NT2/D1 (cell line): ENCODE measurements at places on chromosomes 12 and 14.

DNA sequence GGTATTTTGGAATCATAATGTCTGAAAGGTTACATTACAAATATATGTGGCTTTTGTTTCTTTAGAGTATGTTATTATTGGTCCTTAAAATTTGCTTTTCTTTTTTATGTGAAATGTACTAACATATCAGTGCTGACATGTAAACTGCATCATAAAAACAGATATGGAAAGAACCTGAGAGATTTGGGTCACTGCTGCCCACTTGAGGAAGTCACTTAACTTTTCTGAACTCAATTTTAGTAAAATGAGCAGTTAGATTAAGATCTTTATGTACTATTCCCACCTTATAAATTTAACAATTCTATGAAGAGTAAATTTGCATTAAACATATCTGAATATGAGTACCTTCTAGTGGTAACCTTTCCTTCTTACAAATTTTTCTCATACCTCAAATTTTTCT, 7.5 kb downstream of the PTGR2 start:
- no peak for DNase-seq

DNA sequence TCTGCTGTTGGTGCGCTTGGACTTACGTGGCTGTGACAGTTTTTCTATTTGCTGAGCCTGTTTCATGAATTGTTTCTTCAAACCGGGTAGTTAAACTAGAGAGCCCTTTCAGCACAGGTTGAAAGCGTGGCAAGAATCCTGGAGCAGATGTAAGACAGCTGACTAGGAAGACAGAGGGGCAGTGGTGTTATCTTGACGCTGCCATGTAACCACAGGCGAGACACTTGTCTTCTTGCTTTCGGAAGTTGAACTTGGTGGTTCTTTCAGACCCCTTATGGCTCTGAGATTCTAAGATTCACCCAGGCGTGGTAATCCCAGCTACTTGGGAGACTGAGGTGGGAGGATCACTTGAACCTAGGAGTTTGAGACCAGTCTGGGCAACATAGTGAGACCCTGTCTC, 4.3 kb downstream of the EMP1 start:
- DNase-seq: no peak

DNA sequence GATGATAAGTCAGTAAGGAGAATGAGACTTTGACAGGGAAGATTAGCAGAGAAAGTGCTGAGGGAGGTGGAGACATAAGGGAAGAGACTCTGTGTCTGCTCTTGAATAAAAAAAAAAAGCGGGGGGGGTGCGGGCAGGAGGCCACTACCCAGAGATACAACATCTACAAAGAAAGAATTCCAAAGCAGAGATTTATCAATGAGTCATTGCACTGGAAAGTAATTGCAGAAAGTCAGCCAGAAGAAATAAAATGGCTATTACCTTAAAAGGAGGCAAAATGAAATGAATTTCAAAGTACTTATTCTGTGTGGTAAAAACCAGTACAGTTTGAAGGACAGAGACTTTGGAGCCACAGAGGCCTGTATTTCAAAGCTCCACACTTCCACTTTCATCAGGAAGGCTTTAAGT, 267.1 kb upstream of the PRKD1 start:
- no peak for DNase-seq

DNA sequence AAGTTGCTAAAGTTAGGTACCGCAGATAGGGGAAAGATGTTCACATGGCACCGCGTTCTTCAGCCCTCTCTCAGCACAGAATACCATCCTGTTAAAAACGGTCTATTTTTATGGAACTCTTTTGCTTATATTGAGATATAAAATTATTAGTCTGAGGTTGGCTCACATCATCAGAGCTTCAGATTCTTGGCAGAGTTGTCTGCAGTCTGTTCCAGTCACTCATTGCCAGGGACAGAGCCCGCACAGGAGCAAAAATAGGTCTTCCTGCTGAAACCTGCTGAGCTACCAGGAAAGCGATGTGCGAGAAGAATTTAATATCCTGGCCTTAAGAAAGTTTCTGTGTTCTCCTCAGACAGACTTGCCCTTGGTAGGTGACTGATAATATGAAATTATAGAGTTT, 249.8 kb downstream of the VRK1 start:
- no peak for DNase-seq

DNA sequence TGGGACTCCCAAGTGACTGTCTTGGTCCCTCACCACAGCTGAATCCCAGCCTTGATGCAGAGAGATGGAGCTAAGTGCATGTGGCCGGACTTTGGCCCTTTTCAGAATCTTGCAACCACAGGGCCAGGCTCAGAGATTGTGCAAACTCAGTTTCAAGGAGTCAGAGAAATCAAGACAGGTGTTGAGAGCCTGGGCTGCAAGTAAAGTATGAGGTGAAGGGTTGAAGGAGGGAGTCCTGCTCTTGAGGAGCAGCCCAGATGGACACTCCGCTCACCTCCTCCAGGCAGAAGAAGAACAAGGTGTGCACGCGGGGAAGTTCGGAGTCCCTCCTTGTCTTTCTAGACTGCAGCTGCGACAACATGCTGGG, 6.3 kb upstream of the BMP4 start:
- DNase-seq: no peak

DNA sequence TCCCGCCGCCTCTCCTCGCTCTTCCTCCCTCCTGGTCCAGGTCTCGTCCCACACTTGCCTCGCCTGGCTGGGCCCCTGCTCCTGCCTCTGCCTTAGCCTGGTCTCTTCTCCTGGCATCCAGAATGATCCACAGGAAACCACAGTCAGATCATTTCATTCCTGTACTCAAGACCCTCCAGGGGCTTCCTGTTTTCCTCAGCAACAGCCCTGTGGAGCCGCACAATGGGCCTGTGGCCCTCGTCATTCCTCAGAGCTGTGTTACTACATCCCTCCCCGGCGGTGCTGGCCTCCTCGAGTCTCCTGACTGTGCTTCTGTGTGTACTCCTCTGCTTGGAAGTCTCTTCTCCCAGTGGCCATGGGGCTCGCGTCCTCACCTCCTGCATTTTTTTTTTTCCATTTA, 20.1 kb downstream of the ATP6V0A2 start:
- no peak for DNase-seq

GRCh38 chr14:76984787-76985375, 43.6 kb downstream of the IRF2BPL start:
- DNase-seq: no peak

DNA sequence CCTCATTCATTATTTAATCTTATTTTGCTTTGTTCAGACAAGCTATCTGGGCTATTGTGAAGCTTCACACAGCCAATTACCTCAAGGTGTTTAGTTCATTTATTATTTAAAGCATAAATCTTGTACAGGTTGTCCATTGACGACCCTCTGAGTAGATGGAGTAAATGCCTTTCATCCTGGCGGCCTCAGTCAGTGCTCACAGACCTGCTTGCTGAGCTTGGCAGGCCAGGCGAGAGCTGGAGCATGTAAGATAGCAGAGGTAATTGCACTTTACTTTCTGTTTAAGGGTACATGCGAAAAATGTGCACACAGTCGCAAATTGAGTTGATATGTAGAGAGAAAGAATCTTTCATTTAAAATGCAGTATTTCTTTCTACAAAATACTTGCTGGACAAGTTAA, 224.4 kb downstream of the NPAS3 start:
- DNase-seq: no peak

GRCh38 chr12:6539707-6540134, 5.4 kb downstream of the GAPDH start:
- DNase-seq: no peak

GRCh38 chr14:68464711-68465110, 328.2 kb downstream of the ZFP36L1 start:
- no peak for DNase-seq

GRCh38 chr12:113203852-113204760, 17.2 kb upstream of the TPCN1 start:
- DNase-seq: no peak
